ENCODE measurements at places on chromosomes 2 and 18.

DNA sequence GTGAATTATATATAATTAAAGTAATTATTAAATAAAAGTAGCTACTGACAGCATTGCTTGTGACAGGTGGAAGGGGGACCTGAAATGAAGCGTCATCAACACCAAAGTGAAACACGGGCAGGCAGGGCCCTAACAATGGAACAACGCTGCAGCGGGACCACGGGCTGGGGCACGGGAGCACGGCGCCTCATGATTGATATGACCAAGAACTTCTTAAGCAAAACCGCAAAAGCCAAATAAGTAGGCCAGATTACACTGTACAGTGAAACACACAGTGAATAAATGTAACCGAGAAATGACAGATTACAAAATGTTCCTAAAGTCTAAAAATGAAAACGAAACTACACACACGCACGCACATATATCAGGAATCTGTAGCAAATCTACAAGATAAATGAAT is 81.4 kb downstream of the SNTG2 start:
- no peak for DNase-seq

- no peak for DNase-seq
These were observed 57.1 kb upstream of the CD28 start for GRCh38 chr2:203649176-203649814.

GRCh38 chr2:215970425-215970824 is 42.9 kb downstream of the MREG start:
- no peak for DNase-seq

- no peak for DNase-seq
These were observed 19.8 kb downstream of the RPRD1A start for GRCh38 chr18:36047521-36047920.

DNA sequence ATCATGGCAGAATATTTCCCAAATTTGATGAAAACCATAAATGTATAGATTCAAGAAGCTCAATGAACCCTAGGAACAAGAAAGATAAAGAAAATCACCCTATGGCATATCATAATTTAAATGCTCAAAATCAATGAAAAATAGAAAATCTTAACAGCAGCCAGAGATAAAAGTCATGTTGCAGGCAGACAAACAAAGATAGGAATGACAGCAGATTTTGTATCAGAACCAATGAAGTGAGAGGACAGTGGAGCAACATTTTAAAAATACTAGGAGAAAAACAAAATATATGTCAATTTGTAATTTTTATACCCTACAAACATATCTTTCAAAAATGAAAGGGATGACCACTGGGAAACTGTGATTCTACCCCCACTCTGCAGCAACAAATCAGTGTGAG is 203.3 kb downstream of the PIEZO2 start:
- DNase-seq = no peak

DNA sequence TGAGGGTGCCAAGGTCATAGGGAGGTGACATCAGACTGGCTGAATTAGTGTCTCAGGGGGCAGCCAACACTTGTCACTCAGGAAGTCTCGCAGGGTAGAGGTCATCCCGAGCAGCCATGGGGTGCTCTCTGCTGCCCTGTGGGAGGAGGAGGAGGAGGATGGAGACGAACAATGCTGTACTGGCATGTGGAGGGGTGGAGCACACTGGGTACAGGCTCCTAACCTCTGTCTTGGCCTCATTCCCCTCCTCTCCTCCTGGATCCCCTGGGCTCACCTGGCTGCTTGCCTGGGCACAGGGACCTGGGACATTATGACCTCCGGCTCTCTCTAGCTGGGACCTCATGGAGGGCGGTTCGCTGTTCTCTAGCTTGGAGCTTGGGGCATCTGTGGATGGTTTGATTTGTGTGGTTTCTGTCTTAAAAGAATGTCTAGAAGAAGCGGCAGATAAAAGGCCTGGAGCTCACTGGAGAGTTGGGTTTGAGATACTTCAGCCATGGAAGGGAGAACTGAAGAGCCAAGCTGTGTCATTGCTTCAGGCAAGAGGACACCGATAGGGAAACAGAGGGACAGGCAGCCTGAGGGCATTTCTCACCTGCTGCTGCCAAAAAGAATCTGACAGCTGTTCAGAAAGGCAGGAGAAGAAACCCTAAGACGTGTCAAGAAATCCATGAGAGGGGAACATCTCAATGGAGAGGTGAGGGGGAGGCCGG is 133.1 kb downstream of the SEPTIN10 start:
- DNase-seq = no peak

DNA sequence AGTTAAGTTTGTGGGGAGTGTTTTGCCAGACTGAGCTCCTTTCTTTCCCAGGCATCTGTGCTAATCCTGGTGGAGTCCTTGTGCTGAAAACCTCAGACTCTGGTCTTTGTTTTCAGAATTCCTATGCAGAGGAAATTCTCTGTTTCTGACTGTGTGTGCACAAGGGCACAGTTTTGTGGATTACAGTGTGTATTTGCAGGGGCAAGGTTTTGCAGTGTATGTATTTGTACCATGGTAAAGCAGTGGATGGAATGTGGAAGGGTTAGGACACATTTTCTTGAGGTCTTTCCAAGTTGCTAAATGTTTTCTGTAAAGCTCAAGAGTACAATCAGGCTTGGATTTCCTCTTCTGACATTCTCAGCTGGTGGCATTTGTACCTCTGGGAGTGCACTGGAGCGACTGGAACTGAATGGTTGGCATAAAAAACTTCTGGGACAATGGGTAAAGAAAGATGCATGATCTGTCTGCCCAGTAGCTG is 139.5 kb upstream of the RND3 start:
- no peak for DNase-seq

DNA sequence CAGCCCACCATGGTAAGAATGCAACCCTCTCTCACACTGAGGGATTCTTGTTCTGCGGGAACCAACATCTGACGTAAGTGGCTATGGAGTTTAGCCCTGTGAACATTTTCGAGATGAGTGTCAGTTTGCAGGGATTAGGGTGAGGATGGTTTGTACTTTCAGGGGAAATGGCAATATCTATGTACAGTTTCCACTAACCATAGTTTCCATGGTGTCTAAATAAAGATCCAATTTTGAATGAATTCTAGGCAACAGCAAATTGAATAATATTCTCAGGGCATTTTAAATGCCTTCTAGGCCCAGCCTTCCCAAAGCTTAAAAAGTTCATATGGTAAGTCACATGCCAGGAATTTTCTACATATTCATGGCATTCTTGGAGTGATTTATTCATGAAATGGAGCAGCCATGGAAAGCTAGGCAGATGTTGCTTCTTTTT is 105.4 kb upstream of the MMADHC start:
- no peak for DNase-seq

GRCh38 chr2:170282851-170283250 is 104.9 kb downstream of the MYO3B start:
- DNase-seq = no peak

GRCh38 chr2:238105506-238106338 is 5.6 kb downstream of the ESPNL start:
- no peak for DNase-seq
